AG10803 (cell line): ENCODE measurements at places on chromosomes 6 and 20.

DNA sequence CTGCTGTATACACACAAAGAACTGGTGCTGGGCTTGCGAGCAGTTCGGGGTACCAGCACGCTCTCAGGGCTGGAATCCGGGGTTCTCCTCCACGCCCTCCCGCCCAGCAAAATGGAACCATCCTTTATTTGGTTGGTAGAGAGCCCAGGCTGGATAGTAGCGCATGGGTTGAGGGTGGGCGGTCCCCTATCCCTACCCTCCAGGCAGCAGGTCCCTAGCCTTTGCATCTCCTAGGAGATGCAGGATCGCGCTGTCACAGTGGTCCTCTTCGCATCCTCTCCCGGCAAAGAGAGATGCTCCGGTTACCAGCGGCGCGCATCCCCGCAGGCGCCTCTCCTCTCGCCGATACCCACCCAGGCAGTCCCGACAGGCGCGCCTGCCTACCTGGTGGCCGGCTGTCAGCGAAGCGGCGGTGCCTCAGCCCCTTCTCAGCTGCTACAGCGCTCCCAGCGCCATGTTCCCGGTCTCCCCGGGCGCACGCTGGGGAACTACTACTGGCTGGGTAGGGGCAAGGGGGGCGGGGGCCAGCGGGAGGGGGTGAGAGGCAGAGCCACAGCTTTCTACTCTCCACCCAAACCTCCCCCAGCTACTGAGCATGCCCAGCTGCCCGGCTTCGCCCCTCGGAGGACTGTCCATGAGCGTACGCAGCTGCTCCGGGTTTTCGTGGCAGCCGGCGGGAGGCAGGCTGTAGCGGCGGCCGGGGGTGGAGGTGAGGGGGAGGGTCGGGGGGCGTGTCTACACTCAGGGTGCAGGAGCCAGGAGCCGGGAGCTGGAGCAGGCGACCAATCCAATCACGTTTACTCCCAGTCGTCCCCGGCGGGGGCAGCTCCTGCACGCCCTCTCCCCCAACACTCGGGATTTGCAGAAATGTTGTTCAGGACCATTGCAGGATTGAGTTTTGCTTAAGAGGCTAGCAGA is at the start of gene PAK5:
TSS of gene PAK5 (minus strand) at position 699 of the 918 bp plus-strand sequence. CDS start 194,748 bp downstream, outside the sequence.
- peak; percentile 0 for DNase-seq

GRCh38 chr20:54382419-54382818 is 93.0 kb upstream of the DOK5 start:
- no peak for DNase-seq

- no peak for DNase-seq
Measured at GRCh38 chr6:42095094-42095493, 44.8 kb downstream of the TAF8 start.

DNA sequence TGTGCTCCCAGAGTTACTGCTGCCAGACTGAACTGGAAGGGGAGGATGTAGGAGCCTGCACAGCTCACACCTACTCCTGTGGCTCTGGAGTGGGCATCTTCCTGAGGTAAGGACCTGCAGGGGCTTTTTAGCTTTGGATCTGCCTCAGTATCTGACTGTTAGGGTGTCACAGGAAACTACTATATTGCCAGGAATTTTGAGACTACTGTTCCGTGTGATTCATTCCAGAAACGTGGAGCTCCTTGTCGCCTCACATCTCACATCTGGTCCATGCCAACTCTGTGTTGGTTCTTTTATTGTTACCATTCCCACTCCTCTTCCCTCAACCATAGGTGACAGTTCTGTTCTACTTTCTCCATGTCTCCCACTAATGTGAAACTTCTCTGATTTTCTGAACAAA is 34.1 kb downstream of the PRPH2 start:
- peak; percentile 21 for DNase-seq

DNA sequence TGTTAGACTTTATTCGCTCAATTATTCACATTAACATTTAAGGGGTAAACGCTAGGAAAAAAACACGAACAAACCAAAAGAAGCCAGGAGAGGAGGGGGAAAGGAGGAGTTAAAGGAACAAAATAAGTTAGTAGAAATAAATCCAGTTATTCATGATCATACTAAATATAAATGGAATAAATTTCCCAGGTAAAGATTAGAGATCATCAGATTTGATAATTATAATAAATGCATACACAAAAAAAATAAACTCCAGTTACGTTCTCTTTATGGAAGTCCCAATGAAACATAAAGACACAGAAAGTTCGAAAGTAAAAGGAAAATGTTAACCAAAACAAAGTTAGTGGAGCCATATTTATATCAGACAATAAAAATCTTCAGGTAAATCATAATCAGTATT is 568.7 kb upstream of the NOX3 start:
- no peak for DNase-seq

DNA sequence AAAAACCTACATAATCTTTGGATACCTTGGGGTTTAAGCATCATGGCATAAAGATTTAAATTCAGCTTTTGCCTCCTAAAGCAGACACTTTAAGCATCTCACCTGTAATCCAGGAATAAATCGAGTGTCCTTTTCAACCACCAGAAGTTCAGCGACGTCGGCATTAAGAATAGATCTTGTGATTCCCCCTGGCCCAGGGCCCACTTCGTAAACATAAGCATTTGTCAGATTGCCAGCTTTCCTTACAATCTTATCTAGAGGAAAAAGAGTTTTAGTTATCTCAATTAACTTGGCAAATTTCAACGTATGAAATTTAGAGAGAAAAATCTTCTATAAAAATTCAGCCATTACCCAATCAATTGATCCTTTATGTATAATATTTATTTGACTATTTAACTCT is 3.2 kb downstream of the TFB1M start:
- no peak for DNase-seq

DNA sequence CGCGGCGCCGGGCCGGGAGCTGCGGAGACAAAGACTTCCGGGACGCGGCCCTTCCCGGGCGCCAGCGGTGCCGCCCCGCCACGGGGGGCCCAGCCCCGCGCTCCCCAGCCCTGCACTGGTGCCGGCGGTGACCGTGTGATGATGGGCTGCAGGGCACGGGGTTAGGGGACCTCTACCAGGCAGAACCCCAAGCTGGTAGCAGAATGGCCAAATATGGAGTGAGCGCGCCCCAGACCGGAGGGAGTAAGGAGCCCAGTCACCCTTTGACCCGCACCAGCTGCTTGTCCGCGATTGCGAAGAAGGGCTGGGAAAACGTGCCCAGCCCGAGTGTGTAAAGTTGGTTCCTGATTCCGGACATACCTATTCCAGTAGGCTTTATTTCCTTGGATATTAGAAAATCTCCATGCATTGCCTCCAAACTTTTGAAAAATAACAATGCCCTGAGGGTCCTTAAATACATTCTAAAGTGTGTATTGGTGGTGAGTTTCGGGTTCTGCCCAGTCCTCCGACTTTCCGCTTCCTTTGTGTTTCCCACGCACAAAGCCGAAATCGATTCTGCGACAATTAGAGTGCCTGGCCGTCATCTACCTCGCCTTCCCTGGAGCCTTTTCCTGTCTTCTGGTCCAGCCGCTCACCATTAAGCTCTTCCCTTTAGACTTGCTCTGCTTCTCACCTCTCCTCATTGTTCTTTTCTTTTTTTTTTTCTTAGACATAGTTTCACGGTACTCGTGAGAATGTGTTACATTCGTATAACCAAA is 1.1 kb downstream of the ABRACL start:
- DNase-seq: peak; percentile 58

DNA sequence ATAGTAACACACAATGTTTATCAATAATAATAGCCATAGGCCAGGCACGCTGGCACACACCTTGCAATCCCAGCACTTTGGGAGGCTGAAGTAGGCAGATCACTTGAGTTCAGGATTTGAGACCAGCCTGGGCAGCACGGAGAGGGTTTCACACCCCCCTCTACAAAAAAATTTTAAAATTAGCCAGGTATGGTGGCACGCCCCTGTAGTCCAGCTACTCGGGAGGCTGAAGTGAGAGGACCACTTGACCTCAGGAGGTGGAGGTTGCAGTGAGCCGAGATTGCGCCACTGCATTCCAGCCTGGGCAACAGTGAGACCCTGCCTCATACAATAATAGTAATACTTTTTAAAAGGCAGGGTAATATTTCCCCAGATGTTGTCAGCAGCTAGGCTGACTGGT is 7.9 kb upstream of the MAPRE1 start:
- DNase-seq: no peak

DNA sequence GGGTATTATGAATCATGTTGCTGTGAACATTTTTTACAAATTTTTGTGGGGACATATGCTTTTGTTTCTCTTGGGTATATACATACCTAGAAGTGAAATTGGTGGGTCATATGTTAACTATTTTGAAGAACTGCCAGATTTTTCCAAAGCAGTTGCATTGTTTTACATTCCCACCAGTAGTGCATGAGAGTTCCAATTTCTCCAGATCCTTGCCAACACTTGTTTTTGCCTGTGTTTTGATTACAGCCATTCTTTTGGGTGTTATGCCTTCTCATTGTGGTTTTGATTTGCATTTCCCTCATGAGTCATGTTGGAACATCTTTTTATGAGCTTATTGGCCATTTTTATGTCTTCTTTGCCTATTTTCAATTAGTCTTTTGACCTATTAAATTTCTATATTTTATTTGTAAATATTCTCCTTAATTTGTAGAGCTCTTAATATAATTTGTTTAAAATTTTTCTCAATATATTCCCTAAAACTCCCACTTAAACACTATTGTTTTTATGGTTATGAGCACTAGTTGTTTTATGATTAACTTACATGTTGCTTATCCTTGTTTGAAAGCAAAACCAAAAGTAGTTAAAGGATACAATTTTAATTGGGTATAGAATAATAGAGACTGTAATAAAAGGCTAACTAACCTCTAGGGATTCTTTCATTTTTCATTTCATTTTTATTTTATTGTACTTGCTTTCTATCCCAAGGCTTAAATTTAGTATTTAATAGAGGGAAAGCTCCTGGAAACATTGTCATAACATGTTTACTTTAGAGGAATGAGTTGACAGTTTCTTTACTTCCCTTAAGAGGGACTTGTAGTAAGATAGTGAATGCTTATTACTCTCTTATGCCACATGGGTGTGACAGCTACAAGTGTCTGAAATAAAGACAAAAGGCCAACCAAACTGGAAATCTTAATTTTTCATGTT is 5.5 kb downstream of the UBR2 start:
- peak; percentile 99 for DNase-seq

- DNase-seq: no peak
Measured at GRCh38 chr6:36089048-36089447, 41.3 kb upstream of the MAPK13 start.
